ENCODE measurements at places on chromosomes 3 and 15.

- DNase-seq = no peak
These were observed 469.6 kb upstream of the DPPA4 start for GRCh38 chr3:109806929-109807328.

DNA sequence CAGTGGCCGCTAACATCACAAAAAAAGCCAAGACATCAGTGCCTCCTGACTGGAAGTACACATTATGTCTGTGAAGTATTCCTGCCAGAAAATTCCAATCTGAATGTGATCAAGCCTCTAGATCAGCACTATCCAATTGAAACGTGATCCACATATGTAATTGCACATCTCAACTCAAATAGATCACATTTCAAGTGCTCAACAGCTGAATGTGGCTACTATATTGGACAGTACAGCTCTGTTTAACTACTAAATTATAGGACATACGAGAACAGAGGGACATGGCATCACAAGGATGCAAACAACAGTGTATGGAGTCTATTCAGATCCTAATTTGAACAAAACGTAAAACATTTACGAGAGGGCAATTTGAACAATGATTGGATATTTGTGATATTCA, 542 bp upstream of the UBAP1L start:
- DNase-seq = peak; percentile 71

GRCh38 chr15:86942285-86942684, 862.6 kb downstream of the AGBL1 start:
- no peak for DNase-seq

- no peak for DNase-seq
These were observed 60.6 kb downstream of the USP8 start for GRCh38 chr15:50484781-50485180.

DNA sequence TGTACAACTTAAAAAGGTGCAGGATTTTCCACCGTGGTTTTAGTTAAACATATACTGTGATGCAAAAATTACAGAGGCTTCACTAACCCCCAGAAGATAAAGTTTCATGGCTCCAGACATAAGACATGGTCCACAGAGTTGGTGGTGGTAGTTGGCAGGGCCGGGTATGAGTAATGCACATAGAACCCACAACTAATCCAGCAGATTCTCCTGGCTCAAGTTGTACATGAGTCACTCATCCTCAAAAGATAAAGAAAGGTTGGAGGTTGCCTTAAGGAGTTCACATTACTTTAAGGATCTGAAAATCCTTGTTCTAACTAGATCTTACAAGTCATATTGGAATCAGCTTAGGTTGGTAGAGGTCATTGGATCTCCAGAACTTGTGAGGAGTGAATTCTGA, 98.3 kb upstream of the ZBTB20 start:
- no peak for DNase-seq

- no peak for DNase-seq
These were observed 9.2 kb upstream of the VIPR1 start for GRCh38 chr3:42493126-42493797.

All from NCI-H1930 (cell line).